ENCODE measurements at places on chromosomes 3 and 15.

DNA sequence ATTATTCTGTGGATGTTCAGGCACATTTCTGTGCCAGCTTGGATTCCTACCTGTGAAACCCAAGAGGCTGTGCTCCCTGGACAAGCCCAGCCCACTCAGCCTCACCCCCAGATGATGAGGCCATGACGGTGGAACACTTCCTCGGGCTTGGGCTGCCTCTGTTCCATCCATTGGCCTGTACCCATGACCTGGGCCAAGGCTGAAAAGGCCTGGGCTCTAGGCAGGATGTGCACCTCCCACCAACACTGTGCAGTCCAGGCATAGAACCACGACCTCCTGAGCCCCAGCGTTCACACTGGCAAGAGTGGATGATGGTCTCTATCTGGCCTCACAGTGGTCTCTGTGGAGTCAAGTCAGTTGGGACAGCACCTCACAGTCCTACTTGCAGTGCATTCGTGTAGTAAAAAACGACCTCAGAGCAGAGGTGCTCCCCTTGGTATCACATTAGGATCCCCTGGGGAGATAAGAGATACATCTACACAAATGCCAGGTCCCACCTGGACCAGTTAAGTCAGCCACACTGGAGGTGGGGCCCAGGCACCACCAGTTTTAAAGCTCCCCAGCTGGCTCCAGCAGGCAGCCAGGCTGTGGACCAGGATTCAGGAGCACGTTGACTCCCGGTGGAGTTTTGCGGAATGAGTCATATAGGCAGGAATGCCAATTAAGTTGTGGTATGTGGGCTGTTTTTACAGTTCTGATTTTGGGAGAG lies 39.0 kb upstream of the IGF1R start:
- DNase-seq: no peak

DNA sequence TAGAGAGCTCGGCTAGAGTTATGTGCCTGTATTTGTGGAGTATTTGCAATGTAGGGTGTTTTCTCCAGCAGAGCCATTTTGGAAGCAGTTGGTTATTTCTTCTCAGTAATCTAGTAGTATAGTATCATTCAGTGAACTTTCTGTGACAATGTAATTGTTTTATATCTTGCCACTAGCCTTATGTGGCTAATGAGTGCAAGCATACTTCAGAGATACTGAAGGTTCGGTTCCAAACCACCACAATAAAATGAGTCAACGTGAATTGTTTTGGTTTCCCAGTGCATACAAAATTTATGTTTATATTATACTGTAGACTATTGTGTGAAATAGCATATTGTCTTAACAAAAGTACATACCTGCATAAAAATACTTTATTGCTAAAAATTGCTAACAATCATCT lies 286.9 kb upstream of the TBL1XR1 start:
- no peak for DNase-seq

DNA sequence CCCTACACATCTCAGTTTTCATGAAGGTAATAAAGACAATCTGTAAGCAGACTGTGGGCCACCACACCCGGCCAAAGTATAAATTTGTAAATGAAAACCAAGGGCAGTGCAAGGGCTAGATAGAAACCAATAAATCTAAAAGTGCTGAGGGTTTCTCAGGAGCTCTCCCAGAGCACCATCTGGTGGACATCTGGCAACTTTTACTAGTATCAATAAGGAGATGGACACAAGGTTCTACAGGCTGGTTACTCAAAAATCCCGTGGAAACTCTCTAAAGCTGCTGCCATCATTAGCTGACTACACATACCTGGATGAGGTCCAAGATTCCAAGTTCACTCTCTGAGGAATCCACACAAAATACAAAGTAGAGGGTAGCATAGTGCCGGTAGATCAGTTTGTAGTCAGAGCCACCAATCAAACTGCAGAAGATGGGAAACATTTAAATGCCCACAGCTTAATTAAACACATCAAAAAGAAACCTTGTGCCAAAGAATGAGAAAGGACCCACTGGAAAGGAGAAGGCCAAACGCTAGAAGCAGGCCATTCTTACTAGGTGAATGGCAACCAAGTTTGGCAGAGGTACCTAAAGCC lies 5.5 kb downstream of the AP3S2 start:
- no peak for DNase-seq

- no peak for DNase-seq
These were observed 91.2 kb downstream of the FILIP1L start for GRCh38 chr3:100023150-100023549.

- no peak for DNase-seq
These were observed 581.2 kb downstream of the PYDC2 start for GRCh38 chr3:192042116-192042515.

DNA sequence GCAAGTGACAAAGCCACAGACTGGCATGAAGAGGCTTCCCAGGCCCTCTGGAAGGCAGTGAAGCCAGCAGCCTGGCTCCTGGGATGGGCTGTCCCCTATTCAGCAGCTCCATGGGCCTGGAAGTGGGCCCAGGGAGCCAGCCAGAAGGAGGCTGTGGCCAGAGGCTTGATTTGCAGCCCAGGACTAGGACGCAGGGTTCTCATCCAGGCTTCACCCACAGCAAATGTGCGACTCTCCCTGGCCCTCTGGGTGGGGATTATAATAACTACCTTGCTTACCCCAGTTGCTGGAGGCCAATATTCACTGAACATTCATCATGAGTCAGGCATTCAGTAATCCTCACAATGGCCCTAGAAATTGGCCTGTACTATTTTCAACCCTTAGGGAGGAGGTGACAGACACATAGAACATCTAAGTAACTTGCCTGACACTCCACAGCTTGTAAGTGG lies 24.6 kb upstream of the SRP14 start:
- no peak for DNase-seq

DNA sequence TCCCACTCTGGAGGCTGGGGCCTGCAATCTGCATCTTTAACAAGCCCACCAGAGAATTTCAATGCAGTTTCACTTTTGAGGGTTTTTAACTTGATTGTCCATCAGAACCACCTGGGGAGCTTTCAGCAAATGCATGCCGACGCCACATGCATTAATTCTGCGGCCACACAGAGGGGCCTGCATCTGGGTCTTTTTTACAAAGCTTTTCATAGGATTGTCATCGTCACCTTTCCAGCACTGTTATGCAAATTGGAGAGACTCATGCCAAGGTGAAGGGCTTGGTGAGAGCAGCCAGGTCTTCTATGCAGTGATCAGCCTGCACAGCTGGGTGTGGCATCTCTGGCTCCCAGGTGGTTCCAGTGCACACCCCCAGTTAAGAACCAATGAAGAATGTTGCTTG lies 143.0 kb upstream of the CTDSPL start:
- no peak for DNase-seq

- DNase-seq: no peak
These were observed 337.8 kb upstream of the CBLB start for GRCh38 chr3:106206613-106207012.

- DNase-seq: no peak
These were observed 30.8 kb downstream of the CCDC13 start for GRCh38 chr3:42742259-42742658.

- DNase-seq: no peak
These were observed 25.9 kb upstream of the CAPN7 start for GRCh38 chr3:15180042-15180611.

- DNase-seq: no peak
These were observed 2.0 kb downstream of the MYEF2 start for GRCh38 chr15:48176112-48176511.

DNA sequence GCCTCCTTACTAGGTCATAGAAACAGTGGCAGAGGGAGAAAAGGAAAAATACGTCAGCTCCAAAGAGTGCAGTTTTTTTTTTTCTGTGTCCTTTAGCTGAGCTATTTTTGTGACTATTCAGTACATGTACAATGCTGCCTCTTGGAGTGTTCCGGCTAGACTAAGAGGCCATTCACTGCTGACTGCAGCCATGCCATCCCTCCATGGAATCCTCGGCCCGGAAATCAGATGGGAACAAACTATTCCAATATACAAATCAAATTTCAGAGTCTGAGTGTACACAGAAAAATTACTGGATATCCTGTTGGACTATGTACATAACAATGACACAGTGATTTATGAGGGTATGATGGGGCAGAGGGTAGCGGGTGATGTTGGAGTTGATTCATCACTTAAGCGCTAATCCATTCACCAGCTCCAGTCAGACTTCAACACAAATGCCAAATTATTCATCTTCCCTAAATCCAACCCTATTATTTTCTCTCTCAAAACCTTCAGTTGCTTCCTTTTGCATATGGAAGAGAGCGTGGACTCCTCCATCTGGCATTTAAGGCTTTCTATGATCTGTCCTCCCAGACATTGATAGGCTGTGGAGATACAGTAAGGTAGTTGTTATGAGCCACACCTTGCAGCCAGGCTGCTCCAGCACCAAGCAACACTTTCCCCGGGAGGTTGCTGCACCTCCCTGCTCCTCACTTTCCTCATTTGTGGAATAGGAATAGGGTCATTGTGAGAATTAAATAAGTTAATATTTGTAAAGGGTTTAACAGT lies 109.1 kb downstream of the LPP start:
- no peak for DNase-seq

DNA sequence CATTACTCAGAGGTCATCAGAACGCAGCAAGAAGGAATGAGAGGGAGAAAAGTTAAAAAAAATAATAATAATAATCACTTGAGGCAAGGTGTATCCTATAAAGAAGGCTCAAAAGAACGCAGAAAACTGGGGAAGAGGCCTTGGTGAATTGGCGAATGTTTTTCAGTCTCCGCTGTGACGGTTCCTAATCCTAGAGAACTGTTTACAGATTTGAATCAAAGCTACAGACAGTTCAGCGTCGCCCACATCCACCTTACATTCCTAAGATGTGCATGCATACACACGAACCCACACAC lies 634 bp downstream of the ZMAT3 start:
- no peak for DNase-seq

DNA sequence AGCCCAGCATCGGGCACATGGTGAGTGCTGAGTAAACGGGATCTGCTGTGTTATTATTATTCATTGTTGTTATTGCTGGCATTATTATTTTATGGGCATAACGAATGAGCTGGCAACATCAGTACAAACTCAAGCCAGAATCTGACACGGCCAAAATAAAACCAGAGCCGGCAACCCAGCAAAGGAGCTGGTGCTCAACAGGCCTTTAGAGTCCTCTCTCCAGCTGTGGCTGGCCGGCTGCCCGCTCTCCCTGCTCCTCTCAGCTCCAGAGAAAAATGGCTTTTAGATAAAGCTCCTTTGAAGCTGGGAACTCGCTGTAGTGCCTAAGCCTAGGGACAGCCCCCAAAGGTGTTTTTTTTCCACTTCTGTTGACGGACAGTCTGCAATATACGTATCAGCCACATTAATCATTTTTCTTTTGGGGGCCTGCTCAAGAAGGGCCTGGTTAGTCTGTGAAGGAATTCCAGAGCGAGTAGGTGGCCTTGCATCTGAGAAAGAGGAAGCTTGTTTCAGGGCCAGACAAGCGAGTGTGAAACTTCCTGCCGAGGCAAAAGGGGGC lies 193.9 kb upstream of the UBE2E1 start:
- DNase-seq: no peak

- no peak for DNase-seq
These were observed 137.4 kb downstream of the CMSS1 start for GRCh38 chr3:99954914-99955644.

DNA sequence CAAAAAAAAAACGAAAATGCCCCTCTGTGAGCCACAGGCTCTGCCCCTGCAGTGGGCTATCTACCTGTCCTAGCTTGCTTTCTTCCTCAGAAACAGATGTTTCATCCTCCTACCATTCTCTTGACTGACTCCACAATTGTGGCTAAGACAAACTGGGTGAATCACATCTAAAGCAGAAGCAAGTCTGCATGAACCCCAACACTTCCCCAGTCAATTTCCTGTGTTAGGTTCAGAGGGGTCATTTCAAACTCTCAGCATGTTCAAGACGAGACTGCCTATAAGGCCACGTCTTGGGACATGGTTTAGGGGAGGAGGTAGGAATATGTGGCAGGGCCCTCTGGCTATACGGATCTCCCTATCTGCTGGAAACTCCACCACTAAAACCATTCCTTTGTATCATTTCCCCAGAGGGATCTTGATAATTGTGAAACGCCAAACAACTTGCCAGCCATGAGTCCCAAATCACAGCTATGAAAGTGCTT lies 28.6 kb upstream of the ANKDD1A start:
- no peak for DNase-seq

GRCh38 chr3:171687064-171687463 lies 123.2 kb downstream of the PLD1 start:
- no peak for DNase-seq

- no peak for DNase-seq
These were observed 1.0 kb upstream of the PRTG start for GRCh38 chr15:55743729-55744655.

DNA sequence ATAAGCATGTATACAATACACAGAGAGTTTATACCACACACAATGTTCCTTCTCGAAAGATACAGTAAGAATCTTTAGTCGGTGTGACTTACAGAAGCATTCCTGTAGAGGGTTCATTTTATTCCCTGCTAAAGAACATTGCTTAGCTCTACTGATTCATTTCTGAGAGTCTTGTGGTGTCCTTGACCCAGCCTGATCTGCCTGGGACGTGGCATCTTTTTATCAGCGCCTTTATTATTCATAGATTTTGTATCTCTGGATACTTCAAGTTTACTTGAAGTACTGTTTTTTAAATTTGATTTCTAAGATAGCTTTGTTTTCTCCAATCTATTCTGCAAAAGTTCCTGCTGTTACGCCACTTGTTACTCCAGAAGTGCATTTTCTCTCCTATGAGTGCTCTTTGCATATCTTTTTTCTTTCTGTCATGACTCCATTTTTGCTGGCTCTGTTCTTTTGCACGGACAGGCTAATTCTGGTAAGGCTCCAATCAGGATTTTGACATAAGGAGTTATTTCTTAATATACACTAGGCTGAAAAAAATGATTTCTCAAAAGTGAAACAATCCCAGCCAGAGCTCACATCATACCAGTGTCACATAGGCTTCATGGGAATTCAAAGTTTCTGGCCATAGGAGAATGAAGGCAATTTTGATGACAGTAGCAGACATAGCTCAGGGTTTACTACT lies 114.5 kb upstream of the TNIK start:
- DNase-seq: no peak

DNA sequence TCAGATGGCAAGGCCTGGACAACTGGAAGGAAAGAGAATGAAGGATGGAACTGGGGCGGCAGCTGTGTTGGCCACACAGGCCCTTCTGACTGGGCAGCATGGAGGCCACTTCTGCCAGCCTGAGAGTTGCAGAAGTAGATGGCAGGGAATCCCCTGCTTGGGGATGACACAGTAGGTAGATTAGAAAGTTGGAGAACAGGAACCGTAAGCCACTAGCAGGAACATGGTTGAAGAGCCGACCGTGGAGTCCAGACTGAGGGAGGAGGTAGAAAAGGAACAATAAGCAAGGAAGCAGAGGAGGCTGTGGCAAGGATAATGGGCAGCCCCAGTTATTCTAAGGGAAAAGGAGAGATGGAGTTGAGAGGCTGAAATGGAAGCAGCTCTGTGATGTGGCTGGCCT lies 26.4 kb upstream of the ZNF774 start:
- DNase-seq: no peak
